ENCODE measurements at places on chromosomes 1 and 21.

DNA sequence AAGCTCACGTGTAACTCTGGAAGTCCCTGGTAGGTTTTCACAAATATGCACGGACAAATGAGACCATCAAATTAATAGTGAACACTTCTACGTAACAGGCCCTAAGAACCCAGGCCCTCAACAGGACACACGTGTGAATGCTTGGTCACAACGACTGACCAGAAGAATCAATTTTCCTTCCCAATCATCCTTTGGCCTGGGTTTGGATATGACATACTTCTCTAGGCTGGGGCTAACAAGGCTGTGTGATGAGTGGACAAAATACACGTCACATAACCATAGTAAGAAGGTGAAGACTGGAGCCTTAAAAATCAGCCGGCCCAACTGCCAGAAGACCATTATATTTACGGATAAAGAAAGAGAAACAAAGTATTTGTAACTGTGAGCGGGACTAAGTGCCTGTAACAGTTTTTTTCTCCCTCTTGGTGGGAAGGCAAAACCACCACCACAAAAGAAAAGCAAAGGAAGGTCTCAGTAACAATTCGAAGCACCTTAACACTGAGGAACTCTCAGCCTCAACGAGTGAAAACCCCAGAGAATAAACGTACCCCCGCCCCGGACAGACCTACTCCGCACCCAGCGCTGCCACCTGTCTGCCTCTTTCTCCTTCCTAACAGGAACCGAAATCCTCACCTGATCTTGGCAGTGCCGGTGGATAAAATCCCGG, 450 bp downstream of the SDE2 start:
- DNase-seq: peak; percentile 69

DNA sequence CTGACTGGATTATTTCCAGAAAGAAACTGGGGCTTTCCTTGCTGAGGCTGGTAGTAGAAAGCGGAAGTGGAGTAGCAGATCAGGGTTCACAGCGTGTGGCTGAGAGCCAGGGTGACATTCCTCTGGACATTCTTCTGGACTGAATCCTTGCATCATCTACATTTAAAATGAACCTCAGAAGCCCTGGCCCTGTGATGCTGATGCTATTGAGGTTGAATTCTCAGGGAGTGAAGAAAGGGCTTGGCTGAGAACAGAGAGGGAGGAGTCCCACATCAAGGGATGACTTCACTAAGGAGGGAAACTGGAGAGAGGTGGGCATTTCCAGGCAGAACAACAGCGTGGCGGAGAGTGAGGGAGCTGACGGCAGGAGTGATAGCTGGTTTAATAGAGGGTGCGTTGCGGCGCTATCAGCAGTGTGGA, 102.3 kb upstream of the LMO4 start:
- peak; percentile 99 for DNase-seq

DNA sequence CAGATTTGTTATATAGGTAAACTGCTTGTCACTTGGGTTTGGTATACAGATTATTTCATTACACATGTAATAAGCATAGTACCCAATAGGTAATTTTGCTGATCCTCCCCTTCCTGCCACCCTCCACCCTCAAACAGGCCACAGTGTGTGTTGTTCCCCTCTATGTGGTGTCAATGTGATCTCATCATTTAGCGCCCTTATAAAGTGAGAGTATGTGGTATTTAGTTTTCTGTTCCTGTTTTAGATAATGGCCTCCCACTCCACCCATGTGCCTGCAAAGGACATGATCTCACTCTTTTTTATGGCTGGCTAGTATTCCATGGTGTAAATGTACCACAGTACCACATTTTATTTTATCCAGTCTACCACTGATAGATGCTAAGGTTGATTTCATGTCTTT, 522.1 kb upstream of the LRRC7 start:
- DNase-seq: no peak

DNA sequence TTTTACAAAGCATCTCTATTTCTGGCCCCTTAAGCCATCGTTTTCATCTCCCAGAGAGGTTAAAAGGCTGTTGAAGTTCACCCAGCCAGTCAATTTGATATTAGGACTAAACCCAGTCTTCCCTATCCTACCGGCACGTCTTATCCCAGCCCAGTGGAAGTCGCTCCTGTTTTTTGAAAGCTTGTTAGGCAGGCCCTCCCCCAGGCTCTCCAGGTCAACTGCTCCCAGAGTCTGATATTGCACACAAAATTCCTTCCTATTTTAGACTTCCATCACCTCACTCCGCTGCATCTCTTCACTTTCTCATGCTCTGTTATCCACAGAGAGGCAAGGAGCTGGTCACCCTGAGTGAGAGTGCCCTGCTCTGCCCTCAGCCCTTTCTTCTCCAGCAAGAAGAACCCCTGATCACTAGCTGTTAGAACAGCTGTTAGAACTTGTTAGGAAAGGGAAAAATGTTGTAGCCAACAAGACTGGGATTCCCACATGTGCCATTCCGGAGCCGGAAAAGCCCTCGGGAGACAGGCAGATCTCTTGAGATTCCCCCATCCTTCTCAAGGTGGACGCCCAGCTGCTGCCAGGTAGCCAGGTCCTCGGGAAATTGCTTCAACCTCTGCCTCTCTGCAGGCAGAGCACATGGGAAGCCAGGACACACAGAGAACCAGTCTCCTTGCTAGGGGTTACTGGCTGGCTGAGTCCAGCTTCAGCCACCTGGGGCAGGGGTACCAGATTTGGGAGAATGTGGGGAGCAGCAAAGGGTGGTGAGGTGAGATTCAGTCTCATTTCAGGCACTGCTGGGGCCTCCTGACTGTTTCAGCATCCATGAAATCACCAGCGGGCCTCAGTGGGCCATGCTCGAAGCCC, 25.7 kb downstream of the PLXNA2 start:
- DNase-seq: no peak

DNA sequence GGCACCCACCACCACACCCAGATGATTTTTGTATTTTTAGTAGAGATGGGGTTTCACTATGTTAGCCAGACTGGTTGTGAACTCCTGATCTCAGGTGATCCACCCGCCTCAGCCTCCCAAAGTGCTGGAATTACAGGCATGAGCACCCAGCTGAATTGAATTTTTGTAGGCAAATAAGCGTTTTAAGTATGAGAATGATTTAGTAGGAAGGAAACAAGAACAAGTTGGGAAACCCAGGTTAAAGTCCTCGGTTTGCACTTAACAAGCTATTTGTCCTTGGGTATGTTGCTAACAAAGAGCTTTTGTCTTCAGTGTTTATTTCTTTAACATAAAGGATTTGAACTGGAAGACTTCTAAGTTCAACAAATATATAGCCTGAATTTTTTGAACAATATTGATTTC, 23.9 kb downstream of the BTF3L4 start:
- no peak for DNase-seq

DNA sequence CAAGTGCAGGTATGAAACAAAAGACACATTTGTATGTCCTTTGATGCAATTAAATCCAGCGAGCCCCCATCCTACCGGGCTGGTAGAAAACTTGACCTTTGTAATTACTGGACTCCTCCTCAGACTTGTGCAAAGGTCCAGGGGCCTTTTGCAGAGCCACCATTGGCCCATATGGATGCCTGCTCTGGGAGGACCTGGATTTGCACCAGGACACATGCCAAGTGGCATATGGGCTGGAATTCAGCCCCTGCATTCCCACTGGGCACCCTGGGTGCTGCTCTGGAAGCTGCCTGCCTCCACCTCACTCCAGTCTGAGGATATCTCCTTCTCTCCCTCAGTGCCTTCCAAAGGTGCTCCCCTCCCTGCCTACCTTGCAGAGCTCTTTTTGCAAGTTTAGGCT, 36.0 kb downstream of the LACTBL1 start:
- DNase-seq: no peak

DNA sequence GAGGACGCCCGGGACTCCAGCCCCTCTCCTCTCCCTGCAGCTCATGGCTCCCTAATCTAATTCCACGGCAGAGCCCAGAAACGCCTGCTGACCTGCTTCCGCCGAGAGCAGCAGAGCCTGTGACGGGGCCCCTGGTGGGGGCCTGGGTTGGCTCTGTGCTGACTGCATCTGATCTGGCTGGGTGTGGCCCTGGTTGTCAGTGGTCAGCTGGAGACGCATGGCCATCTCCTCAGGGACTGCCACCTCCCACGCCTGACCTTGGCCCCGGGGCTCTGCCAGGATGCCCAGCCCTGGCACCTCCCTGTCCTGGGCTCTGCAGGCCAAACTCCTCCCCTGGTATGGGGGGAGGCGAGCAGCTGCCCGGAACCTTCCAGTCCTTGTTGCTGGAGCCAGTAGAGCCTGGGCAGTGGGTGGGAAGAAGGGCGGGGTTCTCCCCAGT, 1.1 kb upstream of the PLCH2 start:
- no peak for DNase-seq

GRCh38 chr1:243270097-243270864, 14.4 kb downstream of the SDCCAG8 start:
- no peak for DNase-seq

DNA sequence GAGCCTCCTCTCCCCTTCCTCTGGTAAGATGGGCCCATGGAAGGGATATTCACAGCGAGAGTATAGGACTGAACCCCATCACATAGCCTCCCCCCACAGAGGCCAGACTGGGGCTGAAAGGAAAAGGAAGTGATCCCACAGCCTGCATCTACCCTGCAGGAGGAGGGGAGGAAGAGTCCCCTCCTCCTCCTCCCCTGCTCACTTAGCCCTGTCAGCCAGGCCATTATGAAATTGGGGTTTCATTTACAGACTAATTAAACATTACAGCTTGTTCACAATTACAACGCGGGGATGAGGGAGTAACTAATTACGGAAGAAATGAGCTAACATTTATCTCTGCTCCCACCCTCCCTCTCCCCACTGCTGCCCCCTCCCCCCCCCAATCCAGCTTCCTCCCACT, 25.4 kb downstream of the DMAP1 start:
- no peak for DNase-seq

Data from fibroblast of mammary gland (primary cell).